H1 (cell line): ENCODE measurements at places on chromosomes 3 and 15. TPM values are rescaled to one million over a fixed set of nuclear protein-coding genes. Genes with fewer than 3 reads are reported as not detected.
A peak's percentile ranks its signal among the peaks of the same experiment; 100 is the strongest.

LDHAL6B gene
- not detected in 2 replicates for total RNA-seq

NAALADL2 gene
- 0.22 and 0.69 TPM in 2 replicates for total RNA-seq

DNA sequence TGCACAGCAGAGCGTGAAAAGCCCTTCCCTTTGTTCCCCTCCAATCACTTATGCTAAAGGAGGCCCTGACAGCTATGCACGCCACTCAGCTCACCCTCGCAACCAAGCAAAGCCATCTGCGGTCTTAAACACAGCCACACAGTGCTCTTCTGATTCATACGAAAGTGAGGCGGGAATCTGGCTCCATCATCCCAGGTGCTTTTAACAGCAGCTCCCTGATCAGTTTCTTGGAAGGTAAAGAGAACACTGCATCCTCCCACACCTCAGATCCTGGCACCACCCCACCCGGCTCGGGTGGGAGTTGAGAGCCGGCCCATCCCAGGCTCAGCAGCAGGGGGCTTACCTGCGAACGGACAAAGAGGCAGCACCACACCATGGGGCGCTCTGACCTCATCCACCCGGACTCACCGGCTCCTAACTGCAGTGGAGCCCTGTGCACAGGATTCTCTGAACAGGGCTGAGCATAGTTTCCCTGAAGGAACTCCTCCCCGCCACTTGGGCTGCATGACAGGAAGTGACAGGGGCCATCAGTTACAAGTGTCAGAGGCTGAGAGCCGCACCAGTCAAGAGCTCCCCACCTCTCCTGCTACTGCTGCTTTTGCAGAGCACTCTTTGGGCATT is 114.3 kb upstream of the ARHGEF3 start:
- DNase-seq: no peak

DNA sequence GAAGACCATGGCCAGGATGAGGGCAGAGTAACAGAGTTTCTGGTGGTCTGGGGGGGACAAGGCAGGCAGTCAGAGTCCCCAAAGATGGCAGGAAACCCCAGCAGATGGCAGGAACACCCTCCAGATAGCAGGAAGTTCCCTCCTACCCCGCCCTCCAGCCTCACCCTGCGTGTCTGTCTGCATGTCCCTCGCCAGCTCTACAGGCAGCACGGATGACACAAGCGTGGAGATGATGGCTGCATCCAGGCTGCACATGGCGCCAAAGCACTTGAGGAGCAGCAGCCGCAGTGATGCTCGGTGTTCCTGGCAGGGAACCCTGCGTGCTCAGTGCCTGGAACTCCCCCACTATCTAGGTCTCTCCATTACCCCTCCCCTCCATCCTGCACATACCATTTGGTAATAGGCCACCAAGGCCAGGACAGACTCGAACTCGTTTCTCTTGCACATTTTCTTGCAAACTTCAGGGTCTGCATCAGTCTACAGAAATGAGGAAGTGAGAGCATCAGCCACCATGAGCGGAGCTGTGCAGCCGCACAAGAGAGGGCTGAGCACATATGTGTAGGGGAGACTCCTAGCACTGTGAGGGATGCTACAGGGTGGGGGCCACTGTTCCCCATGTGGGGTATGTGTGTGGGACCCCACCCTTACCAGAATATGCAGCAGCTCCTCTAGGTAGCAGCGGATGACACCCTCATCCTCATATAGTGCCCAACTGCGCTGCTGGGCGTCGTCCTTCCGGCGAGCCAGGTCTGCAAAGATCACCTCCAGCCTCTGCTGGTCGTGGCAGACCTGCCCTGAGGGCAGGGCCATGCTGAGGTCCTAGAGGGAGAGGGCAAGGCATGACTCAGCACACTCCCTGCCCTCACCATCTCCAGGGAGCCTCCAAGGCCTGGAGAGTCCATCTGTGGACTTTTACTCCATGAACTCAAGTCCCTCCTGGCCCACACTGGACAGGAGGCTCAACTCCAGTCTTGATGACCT is 6.0 kb downstream of the NCKIPSD start:
- no peak for DNase-seq

DNA sequence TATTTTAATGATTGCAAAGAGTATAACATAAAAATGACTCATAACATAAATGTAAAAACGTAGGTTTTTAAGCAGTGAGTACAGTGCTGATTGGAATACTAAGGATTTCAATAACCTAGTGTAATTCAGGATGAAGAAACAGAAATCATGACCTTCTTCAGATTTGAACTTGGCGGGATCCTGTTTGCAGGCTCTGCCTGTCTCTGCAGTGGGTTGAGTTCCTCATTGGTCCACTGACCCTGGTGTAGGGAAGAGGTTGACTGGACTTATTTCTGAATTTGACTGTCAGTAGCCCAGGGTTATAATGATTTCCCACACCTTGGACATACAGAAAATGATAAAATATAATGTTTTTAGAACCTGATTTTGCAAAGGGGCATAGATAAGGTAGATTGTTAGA is 171.7 kb downstream of the FNDC3B start:
- DNase-seq: no peak

DNA sequence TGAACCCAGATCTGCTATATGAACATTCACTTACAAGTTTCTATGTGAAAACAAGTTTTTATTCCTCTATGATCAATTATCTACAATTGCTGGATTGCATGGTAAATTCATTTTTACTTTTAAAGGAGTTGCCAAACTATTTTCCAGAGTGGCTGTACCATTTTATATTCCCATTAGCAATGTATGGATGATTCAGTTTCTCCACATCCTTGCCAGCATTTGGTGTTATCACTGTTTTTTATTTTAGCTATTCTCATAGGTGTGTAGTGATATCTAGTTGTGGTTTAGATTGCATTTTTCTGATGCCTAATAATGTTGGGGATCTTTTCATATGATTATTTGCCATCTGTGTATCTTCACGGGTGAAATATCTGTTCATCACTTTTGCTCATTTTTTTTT is 78.3 kb downstream of the APBA2 start:
- DNase-seq: no peak

- DNase-seq: peak; percentile 87
These were observed 1.3 kb downstream of the KLF15 start for GRCh38 chr3:126355777-126356372.

- DNase-seq: no peak
These were observed 179.6 kb downstream of the FEZF2 start for GRCh38 chr3:62193586-62194345.
